ENCODE measurements at places on chromosomes 13 and 19.

GRCh38 chr13:82976499-82976898 is 905.8 kb downstream of the SLITRK1 start:
- no peak for DNase-seq

DNA sequence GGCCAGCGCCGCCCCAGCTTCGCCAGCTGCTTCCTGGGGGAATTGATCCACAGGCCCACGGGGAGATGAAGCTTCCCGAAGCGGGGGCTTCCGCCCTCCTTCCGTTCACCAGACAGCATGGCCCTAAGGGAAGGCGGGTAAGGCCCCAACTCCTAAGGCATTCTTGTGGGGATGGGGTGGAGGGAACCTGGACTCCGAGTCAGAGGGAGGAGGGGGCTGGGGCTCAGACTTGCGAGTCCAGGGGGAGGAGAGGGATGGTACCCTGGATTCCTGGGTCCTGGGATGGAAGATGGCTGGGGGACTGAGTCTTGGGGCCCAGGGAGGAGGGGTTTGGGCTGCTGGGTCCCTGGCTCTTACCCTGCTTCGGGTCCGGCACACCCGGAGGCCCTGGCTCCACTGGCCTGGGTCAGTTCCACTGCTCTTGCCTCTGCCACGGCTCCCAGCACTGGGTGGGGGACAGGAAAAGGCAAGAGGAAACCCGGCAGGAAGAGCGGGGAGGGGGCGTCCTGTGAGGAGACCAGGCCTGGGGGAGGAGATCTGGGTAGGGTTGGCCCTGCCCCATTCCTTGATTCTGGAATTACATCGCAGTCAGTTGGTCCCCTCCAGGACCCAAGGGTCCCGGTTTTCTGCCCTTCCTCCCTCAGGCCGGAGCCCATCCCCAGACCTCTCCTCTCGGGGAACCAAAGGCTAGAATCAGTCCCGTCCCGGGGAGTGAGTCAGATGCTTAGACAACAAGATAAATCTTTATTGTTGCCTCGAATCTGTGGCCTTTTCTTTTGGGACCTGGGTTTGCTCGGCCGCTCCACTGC is at the start of gene RASIP1:
RASIP1 (minus strand) TSS at position 447 of the 809 bp plus-strand sequence; CDS start at position 119, 328 bp downstream.
- DNase-seq = no peak

GRCh38 chr19:50721441-50722137 is 1.6 kb upstream of the CLEC11A start:
- no peak for DNase-seq

DNA sequence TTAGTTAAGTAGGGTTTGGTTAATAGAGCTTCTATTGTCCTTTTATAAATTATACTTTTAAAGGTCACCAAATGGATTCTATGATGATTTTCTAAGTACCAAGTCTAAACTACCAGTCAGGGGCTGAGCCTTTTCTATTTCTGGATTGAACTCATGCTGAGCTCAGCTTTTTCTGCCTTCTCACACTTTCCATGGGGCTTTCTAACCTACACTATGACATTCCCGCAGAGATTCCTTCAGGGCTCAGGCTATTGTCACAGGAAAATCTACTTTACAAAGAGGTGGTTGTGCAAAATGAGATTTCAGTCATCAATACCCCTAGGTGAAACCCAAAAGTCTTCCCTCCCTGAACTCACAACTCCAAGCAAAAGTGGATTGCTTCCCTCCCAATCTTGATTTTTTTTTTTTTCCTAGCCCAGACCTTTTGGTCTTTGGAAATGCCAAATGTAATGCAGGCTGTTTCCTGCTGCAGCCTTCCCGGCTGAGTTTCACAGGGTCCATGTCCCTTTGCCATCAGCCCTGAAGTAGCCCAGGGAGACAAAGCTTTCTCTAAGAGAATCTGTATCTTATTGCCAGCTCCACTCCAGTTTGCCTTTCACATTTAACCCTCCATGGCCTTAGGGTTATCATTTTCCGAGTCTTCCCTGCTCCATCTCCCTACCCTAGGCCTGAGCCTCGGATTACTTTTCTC is 13.6 kb downstream of the C13orf42 start:
- DNase-seq = no peak

DNA sequence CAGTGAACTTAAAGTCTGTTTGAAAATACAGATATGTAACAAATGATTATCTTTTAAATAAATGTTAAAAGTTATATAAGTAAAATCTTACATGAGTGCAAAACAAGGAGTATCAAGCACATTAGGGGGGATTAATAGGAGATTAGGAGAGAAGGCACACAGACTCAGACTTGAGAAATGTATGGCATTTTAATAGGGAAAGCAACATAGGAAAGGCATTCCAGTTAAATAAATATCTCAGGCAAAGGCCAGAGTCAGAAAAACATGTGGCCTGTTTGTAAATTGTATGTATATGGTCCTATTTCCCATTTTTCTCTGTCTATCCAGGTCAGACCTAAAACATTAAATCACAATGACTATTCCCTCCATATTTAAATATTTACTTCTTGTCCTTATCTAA is 462.7 kb downstream of the GPC6 start:
- DNase-seq = no peak

- no peak for DNase-seq
Observed at GRCh38 chr19:31074199-31075125, 274.8 kb downstream of the TSHZ3 start.

GRCh38 chr13:25973576-25973975 is 78.2 kb downstream of the SHISA2 start:
- no peak for DNase-seq

GRCh38 chr13:97786510-97786909 is 167.0 kb upstream of the IPO5 start:
- DNase-seq = no peak

DNA sequence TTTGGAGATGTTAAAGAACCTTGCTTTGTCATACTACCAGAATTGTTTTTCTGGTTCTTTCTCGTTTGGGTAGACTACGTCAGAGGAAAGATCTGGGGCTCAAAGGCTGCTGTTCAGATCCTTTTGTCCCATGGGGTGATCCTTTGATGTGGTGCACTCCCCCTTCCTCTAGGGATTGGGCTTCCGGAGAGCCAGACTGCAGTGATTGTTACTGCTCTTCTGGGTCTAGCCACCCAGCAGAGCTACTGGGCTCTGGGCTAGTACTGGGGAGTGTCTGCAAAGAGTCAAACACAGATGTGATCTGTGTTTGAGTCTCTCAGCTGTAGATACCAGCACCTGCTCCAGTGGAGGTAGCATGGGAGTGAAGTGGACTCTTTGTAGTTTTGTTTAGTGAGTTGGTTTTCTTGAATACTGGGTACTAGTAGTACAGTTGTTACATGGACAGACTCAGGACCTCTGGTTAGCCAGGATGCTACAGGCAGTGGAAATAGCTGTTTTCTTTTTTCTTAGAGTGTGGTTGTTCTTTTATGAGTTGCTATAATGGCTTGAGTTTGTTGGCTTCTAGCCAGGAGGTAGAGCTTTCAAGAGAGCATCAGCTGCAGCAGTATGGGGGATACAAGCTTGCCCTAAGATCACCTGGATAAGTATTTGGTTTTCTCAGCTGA is 34.4 kb downstream of the DNAJC15 start:
- DNase-seq = no peak

DNA sequence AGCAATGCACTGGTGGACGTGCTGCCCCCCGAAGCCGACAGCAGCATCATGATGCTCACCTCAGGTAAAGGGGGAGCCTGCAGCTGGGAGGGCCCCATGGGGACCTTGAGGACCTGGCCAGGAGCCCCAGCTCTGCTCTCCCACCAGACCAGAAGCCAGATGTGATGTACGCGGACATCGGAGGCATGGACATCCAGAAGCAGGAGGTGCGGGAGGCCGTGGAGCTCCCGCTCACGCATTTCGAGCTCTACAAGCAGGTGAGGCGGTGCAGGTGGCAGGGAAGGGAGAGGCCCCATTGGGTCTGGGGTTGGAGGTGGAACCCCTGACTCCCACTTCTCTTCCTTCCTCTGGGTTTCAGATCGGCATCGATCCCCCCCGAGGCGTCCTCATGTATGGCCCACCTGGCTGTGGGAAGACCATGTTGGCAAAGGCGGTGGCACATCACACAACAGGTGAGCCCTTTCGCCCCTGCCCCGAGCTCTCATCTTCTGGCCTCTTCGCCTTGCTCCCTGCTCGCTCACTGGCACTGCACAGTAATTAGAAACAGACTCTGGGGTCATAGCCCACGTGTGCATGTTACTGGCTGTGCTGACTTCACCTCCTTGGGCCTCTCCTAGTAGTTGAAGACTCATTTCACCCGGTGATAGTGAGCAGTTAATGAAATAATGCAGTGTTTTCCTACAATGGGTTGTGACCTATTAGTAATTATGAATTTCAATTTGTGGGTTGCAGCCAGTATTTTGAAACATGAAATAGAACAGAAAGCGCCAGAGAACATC is 3.6 kb downstream of the PSMC4 start:
- DNase-seq = no peak

DNA sequence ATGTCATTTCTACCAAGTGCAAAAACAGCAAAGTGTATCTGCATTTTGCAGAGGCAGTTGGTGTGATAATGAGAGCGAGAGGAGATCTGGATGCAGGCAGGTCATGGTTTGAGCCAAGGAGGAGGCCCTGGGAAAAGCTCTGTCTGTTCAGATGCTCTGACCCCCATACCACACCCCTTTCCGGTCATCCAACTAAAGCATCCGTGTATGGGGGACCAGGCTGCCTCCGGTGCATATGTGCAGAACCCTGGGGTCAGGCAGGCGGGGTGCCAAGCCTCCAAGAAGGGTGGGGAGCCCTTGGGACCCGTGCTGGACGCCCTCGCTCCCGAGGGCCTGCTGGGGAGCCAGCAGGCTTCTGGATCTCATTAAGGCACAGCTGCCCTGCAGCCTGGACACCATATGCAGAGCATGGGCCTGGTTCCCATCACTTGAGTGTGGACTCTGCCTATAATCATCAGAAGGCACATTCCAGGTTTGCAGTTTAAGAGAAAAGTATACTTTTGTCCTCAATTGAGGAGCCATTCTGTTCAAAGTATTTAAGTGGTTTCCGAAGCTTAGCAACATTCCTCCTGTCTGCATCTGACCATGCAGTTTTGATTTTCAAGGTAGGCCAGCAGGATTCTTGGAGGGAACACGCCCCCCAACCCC is 56.1 kb downstream of the ALOX5AP start:
- DNase-seq = no peak

GRCh38 chr13:22536851-22537250 is 643.9 kb upstream of the SGCG start:
- no peak for DNase-seq

DNA sequence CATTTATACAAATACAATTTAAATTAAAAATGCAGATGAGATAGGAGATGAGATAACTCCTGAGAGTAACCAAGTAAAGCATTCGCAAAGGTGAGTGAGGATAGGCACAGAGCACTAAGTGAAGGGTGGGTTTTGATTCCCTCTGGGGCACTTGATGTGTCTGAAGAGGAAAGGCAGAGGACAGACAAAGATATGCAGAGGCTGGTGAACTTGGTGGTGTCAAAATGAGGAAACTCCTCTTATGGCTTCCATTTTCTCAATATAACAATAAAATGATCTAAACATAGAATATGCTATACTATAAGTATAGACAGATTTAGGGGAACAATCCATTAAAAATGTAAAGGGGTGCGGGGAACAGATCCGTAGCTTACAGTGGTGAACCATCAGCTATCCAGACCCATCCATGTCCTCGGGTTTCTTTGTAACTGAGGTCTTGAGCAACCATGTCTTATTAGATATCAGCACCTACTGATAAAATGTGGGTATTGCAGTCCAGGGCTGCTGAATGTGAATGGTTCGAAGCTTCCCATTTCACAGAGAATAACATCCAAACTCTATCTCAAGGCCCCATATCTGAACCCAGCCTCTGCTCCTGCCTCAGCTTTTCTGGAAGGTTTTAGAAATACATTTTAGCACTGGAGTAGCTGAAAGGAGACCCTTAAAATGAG is 73.9 kb upstream of the SLC10A2 start:
- DNase-seq = no peak

- no peak for DNase-seq
Observed at GRCh38 chr19:1183543-1184172, 9.6 kb upstream of the SBNO2 start.

DNA sequence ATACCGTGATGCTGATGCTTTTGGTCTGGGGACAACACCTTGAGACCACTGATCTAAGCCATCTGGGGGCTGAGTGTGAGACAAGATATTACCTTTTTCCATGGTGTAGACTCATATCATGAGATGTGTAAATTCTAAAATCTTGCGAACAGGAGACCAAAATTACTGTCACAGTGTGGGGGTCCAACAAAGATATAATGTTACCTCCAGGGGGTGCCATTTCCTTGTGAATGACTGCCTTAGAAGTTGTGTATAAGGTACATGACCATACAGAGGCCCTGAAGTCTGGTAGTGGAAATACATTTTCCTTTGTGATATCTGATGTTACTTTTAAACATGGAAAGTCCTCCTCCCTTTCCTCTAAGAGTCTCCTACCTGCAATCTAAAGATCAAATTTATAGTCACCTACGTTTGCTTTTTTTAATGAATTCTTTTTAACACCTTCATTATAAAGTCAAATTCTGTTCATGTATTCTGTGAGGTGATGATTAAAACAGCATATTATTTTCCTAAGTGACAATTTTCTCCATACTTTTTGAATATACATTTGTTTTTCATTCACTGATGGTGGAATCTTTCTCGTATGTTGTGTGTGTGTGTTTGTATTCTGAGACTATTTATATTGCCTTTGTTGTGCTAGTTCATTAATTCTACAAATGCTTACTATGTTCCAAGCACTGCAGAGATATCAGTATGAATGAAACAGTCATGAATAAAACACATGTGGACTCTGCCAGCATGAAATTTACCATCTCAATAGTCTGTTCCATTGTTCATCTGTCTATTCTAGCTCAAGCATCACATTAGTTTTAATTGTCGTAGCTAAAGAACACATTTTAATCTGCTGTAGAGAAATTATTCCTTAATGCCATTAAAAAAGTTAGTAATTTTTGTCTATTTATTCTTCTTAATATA is 113.7 kb downstream of the RFC3 start:
- DNase-seq = no peak

DNA sequence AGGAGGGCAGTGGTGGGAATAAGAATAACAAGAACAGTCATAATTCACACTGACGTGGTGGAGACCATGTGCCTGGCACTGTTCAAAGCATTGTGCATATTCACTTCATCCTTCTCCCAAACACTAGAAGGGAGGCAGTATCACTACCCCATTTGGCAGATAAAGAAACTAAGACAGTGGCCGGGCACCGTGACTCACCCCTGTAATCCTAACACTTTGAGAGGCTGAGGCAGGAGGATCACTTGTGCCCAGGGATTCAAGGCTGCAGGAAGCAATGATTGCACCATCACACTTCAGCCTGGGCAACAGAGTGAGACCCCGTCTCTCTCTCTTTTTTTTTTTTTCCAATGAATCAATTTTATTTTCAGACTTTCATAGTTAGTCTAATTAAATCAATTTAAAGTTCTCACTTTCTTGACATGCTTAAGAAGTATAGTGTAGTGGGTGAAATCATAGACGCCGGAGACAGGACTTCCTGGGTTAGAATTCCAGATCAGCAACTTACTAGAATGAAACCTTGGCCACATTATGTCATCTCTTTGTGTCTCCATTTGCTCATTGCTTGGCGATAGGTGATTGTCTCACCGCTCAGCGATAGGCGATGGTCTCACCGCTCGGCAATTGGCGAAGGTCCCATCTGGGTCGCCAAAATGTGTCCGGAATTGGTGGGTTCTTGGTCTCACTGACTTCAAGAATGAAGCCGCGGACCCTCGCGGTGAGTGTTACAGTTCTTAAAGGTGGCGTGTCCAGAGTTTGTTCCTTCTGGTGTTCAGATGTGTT is 5.3 kb upstream of the ATG4D start:
- no peak for DNase-seq

GRCh38 chr13:33717775-33718174 is 100.2 kb upstream of the RFC3 start:
- DNase-seq = no peak
